ENCODE measurements at places on chromosomes 5 and 9.

DNA sequence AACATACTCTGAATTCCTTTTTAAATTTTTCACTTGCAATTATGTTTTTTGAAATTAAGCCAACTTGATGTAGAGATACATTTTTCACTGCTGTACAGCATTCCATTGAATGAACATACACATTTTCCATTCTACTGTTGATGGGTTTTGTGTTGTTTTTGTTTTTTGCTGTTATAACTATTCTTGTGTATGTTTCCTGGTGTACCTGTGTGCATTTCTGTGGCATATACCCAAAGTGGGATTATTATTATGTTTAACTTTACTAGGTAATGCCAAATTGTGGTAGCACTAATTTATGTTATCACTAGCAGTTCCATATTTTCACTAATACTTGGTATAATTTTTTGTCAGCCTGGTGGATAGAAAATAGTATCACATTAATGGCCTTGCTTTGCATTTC lies 2.7 kb downstream of the RFESD start:
- DNase-seq, result no peak

- no peak for DNase-seq
These were observed 24.3 kb upstream of the AFF4 start for GRCh38 chr5:132987531-132988408.

- DNase-seq, result no peak
These were observed 8.2 kb downstream of the SH3GL2 start for GRCh38 chr9:17587113-17587512.

DNA sequence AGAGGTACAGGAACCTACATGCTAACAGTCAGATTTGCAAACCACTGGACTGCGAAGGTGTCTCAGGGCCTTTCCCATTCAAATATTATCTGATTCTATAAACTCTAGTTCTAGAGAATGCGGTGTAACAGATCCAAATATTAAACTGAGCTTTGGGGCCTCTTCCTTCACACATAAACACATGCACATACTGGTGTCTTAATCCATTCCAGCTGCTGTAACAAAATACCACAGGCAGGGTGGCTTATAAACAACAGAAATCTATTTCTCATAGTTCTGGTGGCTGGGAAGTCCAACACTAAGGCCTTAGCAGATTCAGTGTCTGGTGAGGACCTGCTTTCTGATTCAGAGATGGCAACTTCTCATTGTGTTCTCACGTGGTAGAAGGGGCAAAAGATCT lies 30.2 kb downstream of the RETREG1 start:
- DNase-seq, result no peak

DNA sequence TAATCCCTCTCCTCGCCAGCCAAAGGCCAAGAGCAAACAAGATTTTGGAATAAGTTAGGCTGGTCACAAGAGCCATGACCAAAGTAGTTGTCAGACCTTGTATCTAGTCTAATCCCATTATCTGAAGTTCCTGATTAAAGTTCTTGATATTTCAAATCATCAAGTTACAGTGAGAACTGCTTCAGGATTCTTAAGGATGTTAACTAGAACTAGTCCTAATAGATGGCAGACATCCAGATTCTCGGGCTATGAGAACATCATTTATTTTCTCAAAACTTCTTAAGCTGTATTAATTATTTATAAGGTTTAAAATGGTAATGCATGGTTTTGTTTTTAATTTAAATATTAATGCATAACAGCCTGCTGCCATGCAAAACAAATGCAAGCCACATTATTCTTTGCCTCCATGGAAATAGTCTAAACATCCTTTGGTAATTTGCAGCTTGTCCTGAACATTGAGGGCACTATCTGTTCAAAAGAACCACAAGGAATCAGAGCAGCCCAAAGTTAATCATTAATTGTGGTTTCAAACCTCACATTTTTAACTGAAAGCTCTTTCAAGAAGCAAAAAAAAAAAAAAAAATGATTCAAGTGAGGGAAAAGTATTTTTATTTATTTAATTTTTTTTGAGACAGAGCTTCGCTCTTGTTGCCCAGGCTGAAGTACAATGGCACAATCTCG lies 95.1 kb downstream of the TTC39B start:
- no peak for DNase-seq

- DNase-seq, result no peak
These were observed 182.8 kb downstream of the SEMA5A start for GRCh38 chr5:9363026-9363425.

- peak; percentile 57 for DNase-seq
These were observed 958 bp upstream of the NFIL3 start for GRCh38 chr9:91424403-91425176.

- DNase-seq, result no peak
These were observed 149.1 kb downstream of the TENT4A start for GRCh38 chr5:6862306-6862705.

- DNase-seq, result no peak
These were observed 335.7 kb downstream of the PRELID2 start for GRCh38 chr5:145499483-145499882.

DNA sequence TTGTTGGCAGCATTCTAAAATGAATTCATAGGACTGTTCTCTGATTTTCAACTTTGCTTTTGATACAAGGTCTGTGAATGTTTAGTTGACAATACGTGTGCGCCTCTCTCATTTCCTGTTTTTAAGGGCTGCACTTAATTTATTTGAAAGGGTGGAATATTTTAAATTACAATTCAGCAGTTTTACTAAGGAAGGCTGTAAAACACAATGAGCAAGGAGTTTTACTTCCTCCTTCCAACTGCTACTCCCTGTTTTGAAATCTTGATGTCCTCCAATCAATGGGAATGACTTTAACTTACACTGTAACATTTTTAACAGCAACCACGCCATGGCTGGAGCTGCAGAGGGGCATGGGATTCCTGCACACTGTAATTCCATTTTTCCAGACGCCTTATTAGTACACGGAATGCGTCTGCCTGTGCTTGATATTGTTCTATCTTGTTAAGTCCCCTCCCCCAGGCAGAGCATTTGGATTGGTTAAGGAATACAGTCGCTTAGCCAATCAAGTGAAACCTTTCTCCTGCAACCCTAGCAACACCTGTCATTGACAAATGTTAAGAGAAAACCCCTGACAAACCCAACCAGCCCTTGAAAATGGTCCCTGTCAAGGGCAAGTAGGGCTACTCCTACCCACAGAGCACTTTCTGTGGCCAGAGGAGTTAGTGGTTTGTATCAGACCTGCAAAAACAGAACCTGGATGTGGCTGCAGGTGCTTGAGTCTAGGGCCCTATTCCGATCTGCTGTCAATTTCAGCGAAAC lies 12.5 kb upstream of the ZSWIM6 start:
- no peak for DNase-seq

- DNase-seq, result no peak
These were observed 22.9 kb upstream of the ROPN1L start for GRCh38 chr5:10418654-10419345.

- no peak for DNase-seq
These were observed 161.4 kb upstream of the DMRT1 start for GRCh38 chr9:680106-680505.

DNA sequence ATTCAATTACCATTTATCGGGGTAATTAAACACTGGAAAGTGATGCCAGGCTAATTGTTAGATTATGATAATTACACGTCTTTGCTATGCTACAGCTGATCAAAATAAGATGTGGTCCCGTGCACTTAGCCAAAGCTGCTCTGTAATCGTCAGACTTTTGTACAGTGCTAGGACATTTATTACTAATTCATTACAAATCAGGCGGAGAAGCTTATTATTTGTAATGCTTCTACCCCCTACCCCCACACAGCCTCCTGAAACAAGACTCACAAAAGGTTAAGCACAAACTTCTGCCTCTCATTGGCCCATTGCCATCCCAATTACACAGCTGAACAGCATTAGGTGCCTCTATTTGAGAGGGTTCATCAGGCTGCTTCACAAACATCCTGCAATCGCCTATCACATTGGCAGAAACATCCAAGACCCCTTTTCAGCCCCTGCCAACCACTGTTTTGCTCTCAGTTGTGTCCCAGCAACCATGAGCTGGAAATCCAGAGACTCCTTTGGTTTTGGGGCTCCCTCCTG lies 232.7 kb downstream of the EFNA5 start:
- DNase-seq, result no peak

DNA sequence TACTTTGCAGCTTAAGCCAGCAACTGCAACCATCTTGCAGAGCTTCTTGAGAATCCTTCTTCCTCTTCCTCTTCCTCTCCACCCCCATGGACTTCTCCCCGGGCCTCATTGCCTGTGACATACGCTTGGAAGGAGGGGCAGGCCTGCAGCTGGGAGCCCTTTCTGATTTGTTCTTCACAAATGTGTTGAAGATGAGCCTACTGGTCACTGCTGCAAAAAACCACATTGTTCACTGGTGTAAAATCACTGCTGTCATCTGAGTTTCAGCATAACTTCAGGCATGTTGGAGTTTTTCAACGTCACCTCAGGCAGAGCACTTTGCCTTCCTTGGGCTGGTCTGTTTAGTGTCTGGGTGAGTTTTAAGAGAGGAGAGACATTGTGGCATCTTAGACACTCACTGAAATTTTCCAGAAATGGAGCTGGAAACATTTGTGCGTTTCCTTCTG lies 7.9 kb downstream of the TJP2 start:
- no peak for DNase-seq

DNA sequence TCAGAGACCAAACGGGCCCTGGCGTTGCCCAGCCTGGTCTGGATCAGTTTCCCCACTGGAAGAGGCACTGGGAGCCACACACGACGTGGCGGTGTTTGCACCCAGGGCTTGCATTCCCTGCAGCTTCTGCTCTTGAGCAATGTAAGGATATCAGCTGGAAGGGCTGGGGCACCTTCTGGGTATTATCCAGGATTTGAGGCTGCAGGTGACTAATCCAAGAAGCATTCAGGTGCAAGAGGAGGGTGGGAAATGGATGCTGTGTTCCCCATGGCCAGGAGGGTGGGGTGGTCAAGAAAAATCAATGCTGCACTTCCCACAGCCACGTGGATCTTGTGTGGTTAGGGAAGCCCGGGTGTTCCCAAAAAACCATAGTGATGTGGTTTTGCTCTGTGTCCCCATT lies 430.9 kb downstream of the IRX2 start:
- no peak for DNase-seq

DNA sequence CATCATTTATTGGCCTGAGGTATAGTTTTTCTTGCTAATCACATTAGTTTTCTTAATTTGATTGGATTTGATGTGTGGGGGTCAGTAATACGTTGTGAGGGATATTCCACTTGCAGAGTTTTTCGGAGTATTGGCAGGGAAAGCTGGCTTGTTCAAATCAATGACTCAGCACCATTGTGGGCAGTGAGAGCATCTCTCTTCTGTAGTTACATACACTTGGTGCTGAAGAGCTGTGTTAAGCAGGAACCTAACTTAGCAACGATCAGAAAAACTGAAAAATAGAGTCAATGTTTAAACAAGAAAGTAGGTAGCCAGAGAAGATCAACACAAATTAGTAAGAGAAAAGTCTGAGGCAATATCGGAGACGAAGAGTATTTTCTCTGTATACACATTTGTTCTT lies 344.6 kb upstream of the EDIL3 start:
- DNase-seq, result no peak

GRCh38 chr5:89849830-89850512 lies 559.6 kb downstream of the CETN3 start:
- DNase-seq, result no peak

DNA sequence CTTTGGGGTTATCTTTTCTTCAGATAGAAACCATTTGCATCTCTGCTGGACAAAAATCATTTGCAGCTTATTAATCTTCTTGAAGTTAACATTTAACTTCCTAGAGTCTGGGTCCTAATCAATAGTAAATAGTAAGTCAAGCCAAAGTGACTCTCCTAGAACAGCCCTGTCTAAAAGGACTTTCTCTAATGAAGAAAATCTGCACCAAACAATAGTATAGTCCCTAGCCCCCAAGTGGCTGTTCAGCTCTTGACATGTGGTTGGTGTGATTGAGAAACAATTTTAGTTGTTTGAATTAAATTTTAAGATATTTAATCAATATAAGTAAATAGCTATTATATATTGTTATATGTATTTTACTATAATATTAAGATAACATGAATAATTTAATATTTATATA lies 64.6 kb upstream of the SHB start:
- DNase-seq, result no peak
